SW 1271 (cell line): ENCODE measurements at places on chromosomes 5 and 9.

GRCh38 chr9:22279636-22280035 lies 167.0 kb upstream of the DMRTA1 start:
- DNase-seq = no peak

- no peak for DNase-seq
These were observed 23.8 kb downstream of the CAMSAP1 start for GRCh38 chr9:135883410-135884089.

DNA sequence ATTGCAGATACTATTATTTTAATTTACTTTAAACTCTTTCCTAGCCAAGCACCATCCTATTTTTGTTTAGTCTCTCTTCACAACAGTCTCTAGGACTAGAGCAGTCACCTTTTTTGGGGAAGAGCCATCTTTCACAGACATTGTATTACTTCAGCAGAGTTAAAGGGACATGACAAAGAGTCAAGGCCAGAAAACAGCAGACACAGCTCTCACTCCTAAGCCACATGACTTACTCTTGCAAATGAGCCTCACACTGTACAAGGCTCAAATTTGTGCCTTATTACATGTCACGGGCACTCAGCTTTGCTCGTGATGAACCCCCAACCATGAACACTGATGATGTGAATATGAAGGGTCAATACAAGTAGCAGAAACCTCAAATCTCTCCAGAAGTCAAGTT lies 104.3 kb downstream of the ZNF608 start:
- DNase-seq = no peak

DNA sequence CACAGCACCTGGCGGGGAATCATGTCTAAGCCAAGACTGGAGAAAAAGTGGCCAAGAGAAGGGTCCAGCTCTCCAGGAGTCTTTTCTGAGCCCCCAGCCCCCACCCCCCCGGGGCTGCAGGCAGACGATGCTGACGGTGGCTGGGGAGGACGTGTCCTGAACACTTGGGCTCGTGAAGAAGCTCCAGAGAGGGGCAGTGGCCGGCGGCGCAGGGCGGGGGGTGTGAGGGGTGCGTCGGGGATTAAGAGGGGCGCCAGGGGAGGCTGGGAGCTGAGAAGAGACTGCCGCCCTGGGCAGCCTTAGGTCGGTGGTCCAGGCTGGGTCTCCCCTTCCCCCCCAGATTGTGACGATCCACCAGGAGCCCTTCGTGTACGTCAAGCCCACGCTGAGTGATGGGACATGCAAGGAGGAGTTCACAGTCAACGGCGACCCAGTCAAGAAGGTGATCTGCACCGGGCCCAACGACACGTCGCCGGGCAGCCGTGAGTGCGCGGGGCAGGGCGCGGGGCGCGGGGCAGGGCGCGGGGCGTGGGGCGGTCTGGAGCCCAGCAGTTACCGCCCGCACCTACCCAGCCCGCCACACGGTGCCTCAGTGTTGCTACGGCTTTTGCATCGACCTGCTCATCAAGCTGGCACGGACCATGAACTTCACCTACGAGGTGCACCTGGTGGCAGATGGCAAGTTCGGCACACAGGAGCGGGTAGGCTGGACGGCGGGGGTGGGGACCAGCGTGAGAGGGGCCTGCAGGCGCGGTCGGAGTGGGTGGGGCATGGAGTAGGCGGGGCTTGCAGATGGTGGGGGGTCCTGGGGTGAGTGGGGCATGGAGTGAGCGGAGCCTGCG lies 8.9 kb downstream of the LRRC26 start:
- no peak for DNase-seq
